ENCODE measurements at places on chromosomes 1 and 21.

- no peak for DNase-seq
These were observed 7.2 kb upstream of the GNG12 start for GRCh38 chr1:67840449-67840848.

GRCh38 chr1:228197555-228198147, 10.2 kb upstream of the OBSCN start:
- no peak for DNase-seq

GRCh38 chr1:179145521-179145920, 63.7 kb downstream of the TOR3A start:
- DNase-seq: no peak

- no peak for DNase-seq
These were observed 25.5 kb upstream of the ZC3H12A start for GRCh38 chr1:37448691-37449417.

GRCh38 chr1:18812453-18812939, 47.0 kb downstream of the TAS1R2 start:
- DNase-seq: no peak

DNA sequence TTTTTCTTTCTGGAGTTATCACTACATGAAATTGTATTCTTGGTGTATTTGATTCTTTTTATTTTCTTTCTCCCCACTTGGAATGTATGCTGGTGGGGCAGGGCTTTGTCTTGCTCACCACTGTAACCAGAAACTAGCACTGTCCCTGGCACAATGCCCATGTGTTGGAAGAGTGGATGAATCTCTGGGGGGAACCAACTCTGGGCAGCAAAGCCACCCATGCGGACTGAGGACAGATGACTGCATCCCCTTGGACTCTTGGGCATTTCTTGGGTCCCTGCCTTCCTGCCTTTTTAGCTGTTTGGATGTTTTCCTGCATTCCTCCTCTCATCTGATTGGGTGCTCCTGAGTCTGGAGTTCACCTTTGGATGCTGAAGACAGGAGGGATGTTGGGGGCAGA, 6.1 kb downstream of the CYP4B1 start:
- no peak for DNase-seq

- DNase-seq: no peak
These were observed 58.8 kb downstream of the NAV1 start for GRCh38 chr1:201597551-201598230.

GRCh38 chr1:3135744-3136455, 66.9 kb downstream of the PRDM16 start:
- DNase-seq: no peak

GRCh38 chr1:233627376-233627775, 13.5 kb downstream of the KCNK1 start:
- DNase-seq: peak; percentile 20

GRCh38 chr1:88684482-88685258, 597 bp downstream of the PKN2 start:
- DNase-seq: peak; percentile 43

DNA sequence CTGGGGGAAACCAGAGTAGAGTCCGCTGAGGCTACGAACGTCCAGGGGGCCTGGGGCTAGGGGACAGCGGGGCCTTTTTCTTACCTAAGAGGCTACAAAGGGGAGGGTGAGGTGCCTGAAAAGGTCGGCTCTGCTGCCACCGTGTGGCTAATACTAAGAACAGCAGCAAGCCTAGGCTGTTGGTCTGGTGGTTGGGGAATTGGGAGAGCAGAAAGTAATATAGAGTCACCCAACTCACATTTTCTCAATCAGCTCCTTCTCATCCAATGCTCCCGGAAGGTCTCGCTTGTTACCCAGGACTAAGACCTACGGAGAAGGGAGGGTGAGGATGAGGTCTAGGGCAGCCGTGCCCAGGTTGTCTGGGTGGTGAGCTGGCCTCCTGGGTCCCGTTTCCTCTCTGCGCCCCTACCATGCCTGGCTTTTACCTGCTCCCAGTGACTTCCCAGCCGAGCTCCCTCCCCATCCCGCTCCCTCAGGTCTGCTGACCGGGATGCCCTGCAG, 9.3 kb downstream of the ARL8A start:
- DNase-seq: peak; percentile 56

DNA sequence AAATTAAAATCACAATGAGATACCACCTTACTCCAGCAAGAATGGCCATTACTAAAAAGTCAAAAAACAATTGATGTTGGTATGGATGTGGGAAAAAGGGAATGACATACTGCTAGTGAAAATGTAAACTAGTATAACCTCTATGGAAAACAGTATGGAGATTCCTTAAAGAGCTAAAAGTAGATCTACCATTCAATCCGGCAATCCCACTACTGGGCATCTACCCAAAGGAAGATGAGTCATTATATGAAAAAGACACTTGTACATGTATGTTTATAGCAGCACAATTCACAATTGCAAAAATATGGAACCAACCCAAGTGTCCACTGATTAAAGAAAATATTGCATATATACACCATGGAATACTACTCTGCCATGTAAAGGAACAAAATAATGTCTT, 37.2 kb downstream of the SUSD4 start:
- DNase-seq: no peak

DNA sequence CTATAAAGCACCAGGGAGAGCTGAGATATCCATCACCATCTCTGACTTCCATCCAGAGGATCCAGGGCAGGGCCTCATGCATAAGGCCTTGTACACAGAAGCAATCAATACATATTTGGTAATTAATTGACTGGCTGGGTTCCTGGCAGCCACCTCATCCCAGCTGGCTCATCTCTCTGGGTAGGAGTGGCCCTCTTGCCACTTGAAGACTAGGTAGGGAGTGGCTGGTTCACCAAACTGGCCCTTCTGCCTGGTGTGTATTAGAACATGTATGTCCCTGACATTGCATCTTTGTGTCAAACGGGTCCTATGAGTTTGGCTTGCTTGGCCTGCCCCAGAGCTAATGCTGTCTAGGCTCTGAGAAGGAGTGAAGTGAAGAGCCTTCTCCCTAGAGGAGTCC, 11.8 kb downstream of the NUAK2 start:
- no peak for DNase-seq

DNA sequence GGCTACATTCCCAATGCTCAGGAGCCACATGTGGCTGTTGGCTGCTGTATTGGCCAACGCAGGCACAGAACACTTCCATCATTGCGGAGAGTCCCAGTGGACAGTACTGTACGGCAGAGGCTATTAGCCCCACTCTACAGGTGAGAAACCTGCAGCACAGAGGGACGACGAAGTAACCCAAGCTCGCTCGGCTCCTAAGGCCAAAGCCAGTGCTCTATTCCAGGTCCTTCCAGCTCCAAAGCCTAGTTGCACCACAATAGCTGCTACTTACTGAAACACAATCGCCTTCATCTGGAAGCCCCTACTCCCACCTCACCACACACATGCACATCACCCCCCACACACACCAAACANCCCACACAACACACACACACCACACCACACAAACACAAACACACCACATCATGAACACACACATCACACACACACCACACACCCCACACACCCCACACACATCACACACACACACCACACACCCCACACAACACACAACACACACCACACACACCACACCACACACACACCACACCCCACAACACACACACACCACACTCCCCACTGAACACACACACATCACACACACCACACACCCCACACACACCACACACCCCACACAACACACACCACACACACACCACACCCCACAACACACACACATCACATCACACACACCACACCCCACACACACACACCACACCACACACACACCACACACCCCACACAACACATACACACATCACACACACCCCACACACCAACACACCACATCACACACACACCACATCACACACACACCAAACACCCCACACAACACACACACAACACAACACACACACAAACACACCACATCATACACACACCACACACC, 3.2 kb downstream of the LYPD8 start:
- DNase-seq: no peak

- DNase-seq: no peak
These were observed 11.4 kb downstream of the NEK7 start for GRCh38 chr1:198168227-198168626.

DNA sequence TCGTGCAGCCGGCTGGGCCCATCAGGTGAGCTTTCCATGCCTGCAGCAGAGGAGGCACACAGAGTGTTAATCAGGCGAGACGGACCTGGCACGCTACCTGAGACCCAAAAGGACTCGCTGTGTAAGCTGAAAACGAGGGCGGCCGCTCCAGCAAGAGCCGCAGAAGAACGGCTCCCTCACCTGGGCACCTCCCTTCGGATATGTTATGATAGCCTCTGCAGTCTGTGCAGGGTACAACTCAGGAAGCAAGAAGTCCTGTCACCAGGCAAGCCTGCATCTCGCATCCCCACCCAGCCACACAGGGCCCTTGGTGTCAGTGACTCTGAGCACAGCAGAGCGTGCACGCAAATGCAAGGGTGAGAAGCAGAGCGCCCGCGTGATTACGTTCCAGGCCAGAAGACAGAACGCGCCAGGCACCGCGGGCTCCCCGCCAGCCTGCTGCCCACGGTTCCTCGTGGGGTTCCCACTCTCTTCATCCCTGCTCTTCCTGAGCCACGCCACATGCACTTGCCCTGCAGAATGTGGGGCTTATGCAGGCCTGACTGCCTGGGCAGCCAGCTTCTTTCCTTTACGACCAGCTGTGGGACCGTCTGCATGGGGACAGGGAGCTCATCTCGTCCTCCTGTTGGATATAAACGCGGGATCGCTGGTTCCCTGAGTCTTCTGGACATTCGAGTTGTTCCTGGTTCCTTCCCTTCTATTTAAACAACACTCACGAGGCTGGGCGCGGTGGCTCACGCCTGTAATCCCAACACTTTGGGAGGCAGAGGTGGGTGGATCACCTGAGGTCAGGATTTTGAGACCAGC, 20.2 kb upstream of the LRRC47 start:
- no peak for DNase-seq

DNA sequence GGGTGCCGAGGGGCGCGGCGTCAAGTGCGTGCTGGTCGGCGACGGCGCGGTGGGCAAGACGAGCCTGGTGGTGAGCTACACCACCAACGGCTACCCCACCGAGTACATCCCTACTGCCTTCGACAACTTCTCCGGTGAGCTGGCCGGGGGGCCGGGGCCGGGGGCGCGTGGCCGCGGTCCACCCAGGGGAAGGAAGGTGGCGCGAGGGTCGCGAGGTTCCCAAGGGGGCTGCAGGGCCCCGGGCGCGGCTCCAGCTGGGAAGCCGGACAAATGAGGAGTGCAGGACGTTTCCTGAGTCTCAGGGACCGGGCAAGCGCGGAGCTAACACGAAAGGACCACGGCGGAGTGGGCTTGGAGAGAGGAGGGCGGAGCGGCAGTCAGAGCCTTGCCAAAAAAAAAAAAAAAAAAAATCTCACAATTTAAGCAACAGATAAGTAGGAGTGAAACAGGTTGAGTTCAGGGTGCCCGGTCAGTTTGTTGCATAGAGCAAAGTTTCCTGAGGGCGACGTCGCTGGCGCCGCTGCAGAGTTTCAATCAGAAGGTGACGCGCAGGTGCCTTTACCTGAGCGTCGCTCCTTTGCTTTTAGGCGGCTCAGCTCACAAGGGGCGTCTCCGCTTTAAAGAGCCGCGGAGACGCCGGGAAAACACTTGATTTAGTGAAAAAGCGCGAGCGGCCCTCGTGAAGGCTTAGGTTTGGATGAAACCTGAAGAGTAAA, 750 bp downstream of the RHOU start:
- peak; percentile 14 for DNase-seq

DNA sequence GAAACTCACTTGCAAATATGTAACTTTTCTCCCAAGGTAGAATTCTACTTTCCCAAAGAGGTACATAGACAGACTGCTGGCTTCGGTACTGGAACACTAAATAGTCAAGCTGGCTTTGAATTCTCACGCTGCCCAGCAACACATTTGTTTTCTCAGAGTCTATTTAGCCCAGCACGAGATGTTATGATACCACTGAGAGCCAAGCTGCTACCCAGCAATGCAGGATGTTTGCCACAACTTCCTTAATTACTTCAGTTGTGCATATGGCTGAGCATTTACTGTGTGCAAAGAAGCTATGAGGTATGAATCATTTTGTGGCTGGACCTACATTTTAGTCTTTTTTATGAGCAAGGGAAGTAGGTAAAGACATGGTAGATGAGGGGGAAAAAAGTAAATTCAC, 793.2 kb downstream of the PLA2G4A start:
- DNase-seq: no peak

DNA sequence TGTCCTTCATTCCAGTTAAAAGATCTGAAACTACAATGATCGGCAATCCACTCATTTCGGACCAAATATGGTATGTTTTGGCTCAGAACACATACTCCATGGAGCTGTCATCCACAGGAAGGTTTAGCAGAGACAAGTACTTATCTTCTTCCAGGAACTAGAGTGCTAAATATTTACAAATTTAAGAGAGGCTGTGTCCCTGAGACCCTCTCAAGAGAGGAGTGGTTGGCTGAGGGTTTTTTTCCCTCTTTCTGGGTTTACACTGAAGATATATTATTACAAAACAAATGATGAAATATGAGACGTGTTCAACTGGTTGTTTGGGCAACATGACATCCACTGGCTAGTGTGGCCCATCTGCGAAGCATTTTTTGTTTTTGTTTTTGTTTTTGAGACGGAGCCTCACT, 25.9 kb upstream of the NID1 start:
- DNase-seq: no peak
